Frontal cortex (tissue), 4 donors: ENCODE measurements at places on chromosomes 7 and 10.

- DNase-seq, result no peak
Observed at GRCh38 chr7:117716707-117717299, 156.4 kb downstream of the CTTNBP2 start.

GRCh38 chr7:24882989-24883621 is 96.9 kb downstream of the OSBPL3 start:
- DNase-seq, result no peak

DNA sequence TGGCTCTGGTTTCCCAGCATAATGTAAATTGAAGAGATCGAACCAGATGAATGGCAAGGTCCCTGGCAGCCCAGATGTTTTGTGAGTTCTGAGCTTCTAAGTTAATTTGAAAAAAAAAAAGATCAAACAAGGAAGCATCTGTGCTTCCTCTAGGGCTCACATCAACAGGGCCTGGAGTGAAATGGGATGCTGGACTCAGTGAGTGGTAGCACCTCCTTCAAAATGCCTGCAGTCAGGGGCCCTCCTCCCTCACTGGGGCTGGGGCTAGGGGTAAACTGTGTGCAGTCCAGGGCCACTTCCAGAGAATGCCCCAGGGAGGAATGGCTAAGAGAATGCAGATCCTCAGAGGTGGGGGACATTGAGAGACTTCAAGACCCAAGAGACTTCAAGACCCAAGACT is 6.0 kb upstream of the CUEDC2 start:
- no peak for DNase-seq

DNA sequence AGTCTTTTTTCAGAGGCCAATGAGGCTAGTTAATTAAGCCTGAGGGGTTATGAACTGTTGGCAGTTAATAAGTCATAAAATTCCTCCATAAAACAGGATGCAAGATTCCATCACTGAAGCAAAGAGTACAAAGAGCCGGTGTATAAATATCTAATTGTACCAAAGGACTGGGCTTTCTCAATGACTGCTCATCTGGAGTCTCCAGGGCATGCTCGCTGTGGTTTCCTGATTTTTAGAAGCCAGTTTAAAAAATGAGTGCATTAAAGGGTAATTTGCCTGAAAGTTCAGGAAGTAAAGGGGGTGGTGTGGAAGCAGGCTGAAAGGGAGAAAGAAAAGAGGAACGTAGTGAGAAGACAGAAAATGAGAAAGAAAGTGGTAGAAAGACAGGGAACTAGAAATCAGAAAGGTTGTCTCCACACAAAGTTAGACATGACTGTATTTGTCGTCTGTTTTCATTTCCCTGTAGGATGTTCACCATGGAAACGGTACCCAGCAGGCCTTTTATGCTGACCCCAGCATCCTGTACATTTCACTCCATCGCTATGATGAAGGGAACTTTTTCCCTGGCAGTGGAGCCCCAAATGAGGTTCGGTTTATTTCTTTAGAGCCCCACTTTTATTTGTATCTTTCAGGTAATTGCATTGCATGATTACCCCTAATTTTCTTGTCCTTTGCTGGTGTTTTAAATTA is 282.3 kb downstream of the TWIST1 start:
- no peak for DNase-seq

GRCh38 chr7:92631067-92631849 is 41.1 kb upstream of the FAM133B start:
- no peak for DNase-seq

DNA sequence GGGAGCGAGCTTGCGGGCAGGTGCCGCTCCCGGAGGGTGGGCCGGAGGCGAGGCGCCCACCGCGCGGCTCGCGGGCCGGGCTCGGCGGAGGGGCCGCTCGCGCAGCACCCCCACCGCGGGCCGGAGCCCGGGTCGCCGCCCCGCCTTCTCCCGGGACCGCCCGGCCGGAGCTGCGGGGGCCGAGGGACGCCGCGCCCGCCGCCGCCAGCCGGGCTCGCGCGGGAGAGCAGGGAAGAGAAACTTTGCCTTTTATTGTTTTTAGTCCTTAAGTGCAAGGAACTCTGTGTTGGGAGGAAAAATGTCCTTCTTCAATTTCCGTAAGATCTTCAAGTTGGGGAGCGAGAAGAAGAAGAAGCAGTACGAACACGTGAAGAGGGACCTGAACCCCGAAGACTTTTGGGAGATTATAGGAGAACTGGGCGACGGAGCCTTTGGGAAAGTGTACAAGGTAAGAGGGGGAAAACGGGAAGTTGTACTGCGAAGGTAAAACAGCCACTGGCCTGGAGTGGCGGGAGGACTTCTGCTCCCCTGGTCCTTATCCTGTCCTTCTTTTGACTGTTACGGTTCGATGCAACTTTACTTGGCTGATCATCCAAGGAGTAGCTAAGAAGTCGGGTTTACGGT is 620 bp downstream of the SLK start:
- DNase-seq, result peak; percentile 53

DNA sequence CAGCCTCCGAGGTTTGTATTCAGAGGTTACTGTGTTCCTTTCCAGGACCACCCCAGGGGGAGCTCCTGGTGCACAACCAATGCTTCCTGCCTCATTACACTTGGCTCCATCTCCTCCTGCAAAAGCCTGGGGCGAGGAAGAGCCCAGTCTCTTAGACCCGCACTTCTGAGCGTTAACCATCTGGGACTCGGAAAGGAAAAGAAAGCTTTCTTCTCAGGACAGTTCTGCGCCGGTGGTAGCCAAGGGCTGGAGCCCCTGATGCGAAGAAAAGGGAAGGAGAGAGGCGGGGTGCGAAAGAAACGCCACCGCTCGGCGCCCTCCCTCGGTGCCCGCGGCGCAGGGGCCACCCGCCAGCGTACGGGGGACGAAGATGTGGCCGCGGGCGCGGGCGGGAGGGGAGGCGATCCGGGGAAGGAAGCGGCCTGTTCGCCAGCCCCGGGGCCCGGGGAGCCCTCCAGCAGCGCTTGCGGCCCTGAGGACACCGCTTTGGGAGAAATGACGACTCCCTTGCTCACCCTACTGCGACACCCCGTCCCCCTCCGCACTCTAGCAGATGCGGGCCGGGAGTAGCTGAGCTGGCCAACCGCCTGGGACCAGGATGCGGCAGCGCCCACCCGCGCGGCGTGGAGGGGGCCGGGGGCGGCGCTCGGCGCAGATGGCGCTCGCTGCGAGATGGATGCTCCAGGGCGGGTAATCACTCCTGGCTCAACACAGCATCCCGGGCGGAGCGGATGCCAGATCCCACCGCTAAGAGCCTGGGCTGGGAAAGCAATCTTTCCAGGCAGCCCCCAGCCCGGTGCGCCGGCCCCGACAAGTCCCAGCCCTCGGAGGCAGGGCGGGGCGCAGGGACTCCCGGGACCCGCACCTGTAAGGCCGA is 1.3 kb downstream of the NRCAM start:
- DNase-seq, result peak; percentile 52

- DNase-seq, result no peak
Observed at GRCh38 chr10:96374639-96374984, 15.8 kb upstream of the OPALIN start.

DNA sequence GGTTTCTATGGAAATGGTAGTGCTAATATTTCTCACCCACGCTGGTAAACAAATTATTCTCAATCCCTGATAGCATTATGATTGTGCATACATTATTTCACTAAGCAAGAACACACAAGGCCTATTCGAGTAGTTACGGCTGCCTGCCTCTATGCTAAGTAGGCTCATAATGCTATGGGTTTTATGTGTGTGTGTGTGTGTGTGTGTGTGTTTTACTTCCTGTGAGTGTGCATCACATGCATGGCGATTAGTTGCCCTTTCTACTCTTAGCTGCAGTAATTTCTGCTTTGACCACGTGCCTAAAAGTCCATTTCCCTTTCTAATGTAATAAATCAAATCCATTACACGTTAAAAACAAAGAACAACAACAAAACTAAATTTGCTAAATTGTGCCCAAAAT is 117.0 kb downstream of the CHCHD3 start:
- DNase-seq, result no peak

GRCh38 chr7:1361756-1362125 is 97.5 kb downstream of the MICALL2 start:
- DNase-seq, result no peak

DNA sequence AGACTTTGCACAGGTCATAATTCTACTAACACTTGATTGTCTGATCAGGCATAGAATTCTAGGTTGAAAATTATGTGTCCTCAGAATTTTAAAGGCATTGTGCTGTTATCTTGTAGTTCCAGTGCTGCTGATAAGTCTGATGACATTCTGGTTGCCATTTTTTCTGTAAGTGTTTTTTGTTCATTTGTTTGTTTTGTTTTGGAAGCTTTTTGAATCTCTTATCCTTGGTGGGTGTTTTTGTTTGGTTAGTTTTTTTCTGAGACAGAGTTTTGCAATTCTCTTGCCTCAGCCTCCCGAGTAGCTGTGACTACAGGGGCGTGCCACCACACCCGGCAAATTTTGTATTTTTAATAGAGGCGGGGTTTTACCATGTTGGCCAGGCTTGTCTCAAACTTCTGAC is 178.9 kb downstream of the CCDC71L start:
- DNase-seq, result no peak

- DNase-seq, result no peak
Observed at GRCh38 chr10:3945026-3945425, 160.0 kb upstream of the KLF6 start.

DNA sequence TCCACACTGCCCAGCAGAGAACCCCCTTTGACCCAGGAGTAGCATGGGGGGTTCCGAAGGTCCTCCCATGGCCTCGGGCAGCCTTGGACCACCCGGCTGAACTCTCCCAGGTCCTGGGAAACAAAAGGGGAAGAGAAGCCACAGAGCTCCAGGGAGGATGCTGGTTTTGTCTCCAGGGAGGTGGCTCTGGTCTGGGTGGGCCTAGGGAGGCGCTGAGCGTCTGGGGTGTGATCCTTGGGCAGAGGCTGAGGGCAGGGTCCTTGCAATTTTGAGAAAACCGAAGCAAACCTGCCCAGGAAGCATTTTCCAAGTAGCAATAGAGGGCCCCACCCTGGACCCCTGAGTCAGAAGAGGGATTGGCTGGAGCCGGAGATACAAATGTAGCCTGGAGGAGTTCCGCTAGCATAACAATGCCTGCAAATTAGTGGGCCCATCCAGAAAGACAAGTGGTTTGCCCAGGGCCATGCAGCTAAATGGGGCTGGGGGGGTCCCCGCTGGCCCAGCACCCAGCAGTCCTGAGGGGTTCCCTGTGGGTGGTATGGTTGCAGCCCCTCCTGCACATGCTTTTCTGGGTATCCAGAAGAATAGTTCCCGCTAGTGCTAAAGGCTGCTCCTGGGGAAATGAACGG is 2.0 kb downstream of the UTF1 start:
- DNase-seq, result no peak

GRCh38 chr7:31307972-31308371 is 32.6 kb downstream of the NEUROD6 start:
- no peak for DNase-seq

GRCh38 chr10:83764666-83765065 is 374.6 kb upstream of the GHITM start:
- DNase-seq, result no peak

DNA sequence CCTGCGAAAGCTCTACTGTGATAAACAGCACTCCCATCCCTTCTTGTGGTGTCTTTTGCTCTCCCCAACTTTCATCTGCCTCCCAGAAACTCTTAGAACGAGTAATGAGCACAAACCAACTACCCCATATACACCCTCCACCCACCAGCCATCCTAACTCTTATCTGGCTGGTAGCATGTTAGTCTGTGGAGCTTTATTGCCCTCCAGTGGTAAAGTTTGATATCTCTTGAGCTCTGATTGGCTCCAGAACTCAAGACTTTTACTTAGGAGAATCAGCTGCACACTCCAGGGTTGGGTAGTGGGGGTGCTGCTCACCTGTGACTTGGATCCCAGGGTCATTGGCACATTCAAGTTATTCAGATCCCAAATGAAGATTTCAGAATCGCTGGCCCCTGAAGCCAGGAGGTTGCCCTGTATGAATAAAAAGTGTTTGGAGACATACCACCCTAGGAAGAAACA is 10.9 kb downstream of the SEC31B start:
- no peak for DNase-seq

- DNase-seq, result no peak
Observed at GRCh38 chr10:119896937-119897770, 4.6 kb downstream of the SEC23IP start.

DNA sequence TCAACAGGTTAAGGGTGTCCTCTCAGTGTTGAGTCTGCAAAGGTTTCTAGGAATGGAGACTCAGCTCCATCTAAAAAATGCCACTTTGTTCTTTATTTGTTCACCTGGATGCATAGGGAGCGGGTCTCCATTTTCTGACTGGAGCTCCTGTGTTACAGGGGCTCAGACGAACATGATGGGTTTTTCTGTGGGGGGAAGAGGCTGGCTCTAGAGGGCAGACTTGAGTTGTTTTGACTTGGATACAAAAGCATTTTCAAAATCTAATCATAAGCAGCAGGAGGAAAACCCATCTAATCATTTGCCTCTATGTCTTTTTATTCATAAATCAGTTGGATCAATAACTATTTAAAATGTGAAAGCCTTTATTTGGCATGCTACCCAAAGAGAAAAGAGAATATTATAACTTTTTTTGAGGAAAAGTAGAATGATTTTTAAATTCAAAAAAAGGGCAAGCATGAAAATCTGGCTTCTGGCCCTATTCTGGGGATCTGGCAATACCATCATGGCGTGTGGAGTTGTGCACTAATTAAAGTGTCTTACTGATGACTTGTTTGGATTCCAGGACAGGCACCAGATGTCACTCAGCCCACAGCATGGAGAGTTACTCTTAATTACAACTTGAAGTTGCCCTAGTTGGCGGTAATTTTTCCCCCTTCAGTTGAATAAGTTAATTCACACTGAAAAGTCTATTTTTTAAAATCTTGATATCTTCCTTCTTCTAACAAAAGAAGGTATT is 594.9 kb downstream of the REEP3 start:
- DNase-seq, result peak; percentile 7

DNA sequence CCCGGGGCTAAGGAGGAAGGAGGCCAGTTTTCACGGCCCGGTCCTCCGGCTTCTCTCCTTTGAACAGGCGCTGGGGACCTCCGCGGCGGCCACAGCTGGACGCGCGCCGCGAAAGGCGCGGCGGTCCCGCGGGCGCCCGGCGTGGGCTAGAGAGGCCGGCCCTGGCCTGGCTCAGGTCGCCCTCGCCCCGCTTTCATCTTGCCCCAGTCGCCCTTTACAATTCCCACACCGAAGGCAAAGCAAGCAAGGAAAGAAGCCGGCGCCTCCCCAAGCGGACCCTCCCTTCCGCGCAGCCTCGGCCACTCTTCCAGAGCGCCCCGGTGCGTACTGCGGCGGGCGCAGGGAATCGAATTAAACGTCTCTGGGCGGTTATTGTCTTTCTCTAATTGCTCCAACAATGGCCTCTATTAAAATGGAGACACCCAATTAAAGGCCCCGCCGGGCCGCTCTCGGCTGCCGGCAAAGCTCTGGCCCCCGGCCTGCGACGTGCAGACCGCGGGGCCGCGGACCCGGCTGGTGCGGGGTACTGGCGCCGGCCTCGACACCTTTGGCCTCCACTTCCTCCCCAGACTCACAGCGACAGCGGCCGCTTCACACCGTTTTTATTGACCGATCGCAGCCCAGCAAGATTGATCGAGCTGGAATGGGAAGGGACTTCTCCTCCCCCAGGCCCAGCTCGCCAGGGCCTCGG is 4.5 kb upstream of the GATA3 start:
- DNase-seq, result peak; percentile 41

GRCh38 chr7:30980194-30980593 is 16.4 kb downstream of the GHRHR start:
- no peak for DNase-seq

DNA sequence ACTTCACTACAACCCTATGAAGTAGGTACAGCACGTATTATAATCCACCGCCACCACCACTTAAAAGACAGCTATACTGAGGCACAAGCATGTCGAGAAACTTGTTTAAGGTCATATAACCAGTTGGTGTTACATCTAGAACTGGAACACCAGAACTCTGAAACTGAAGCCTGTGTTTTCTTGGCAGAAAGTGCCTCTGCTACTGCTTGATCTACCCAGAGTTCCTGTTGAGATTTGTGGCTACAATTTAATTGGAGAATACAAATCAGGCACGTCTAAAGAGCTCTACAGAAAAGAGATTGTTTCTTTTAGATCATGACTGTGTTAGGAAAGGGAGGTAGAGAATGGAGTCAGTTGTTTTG is 4.3 kb upstream of the ADD3 start:
- no peak for DNase-seq
